Upper lobe of left lung (tissue), 6 donors: ENCODE measurements at places on chromosomes 1 and 21. TPM values are rescaled to one million over a fixed set of nuclear protein-coding genes. Genes with fewer than 3 reads are reported as not detected.

GRCh38 chr1:62435231-62436038 is 1.4 kb upstream of the USP1 start:
- DNase-seq, result no peak
- H3K27ac ChIP-seq, result peak overlapping the region; percentile 98
- H3K4me1 ChIP-seq, result peaks cover 28% of the 10 kb centered on the region
- H3K27me3 ChIP-seq, result no peaks in the 10 kb centered on the region

- peaks cover 5% of the 10 kb centered on the region for H3K27me3 ChIP-seq
- no peak overlapping the region for H3K4me3 ChIP-seq
- no peak overlapping the region for H3K27ac ChIP-seq
Measured at GRCh38 chr1:205458777-205459566, 3.1 kb upstream of the BLACAT1 start.

SYT14 gene
- total RNA-seq, result not detected

MEX3A gene
- total RNA-seq, result 2.0 TPM

SPRR2E gene
- not detected for total RNA-seq
